NCI-H1694 (cell line): ENCODE measurements at places on chromosomes 3 and 15.

- no peak for DNase-seq
These were observed 3.6 kb upstream of the DNAJB8 start for GRCh38 chr3:128470134-128470899.

GRCh38 chr15:64151727-64152506 is at the start of gene SNX22:
Gene SNX22 (plus strand): TSS chr15:64151731. CDS start chr15:64151776, 45 bp downstream.
- DNase-seq, result no peak

DNA sequence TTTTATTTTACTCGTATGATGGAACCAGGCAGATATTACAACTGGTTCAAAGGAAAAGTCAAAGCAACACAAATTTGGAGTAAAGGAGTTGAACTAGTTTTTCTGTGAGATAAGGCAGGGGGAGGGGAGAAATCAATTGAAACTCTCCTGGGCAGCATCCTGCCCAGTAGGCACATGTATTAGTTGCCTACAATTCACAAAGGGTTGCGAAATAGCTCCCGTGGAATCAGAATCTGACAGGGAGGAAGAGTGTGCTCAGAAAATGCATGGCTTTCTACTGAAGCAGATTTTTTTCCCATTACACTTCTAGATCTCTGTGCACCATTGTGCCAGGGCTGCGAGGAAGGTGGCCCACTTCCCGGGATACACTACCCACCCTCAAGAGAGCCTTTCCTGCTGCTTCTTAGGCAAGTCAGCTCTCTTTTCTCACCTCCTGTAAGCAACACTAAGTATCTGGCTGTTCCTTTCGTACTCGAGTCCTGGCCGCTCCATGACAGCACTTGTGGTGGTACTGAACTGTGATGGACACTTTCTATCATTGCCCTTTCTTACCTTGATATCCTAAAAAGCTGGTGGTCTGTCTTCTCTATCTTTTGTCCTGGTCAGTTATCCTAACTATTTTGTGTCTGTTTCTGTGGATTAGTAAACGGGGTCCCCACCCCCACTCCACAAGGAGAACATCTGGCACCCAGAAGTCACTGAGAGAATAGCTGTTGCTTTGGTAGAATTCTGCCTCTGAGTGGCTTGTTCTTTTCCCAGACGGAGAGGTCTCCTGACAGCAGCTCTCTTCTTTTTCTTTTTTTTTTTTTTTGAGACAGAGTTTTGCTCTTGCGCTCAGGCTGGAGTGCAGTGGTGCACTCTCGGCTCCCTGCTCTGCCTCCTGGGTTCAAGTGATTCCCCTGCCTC is 74.8 kb downstream of the RPL39L start:
- no peak for DNase-seq

DNA sequence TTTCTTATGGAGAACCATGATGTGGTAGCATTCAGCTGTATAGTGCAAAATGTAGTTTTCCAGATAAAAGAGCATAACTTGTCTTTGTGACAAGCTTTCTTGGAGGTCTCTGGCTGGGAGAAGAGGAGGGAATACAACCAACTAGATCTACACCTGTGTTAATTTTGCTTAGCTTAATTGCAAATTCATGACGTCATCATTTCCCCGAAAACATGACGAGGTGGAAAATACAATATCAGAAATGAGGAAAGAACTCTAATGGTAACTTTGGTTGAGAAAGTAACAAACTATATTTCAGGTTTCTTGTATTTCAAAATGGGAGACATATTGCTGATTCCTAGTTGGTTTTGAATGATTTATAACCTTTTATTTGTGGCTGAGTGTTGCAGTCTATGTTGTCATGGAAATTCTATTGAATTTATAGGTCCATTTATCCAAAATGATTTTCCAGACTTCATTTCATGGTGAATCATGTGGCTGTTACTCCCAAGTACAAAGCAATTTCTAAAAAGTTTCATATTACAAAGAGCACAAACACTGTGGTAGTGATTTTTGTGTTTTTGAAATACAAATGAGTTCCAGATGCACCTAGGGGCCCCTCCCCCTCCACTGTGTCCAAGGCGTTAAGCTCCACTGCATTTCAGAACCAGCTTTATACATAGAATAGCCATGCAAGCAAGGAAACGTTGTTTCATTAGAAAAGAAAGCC is 307.2 kb downstream of the FEZF2 start:
- no peak for DNase-seq

- no peak for DNase-seq
These were observed at the start of gene SLC28A1 for GRCh38 chr15:84883916-84884781. Gene SLC28A1 (plus strand): TSS chr15:84884662. CDS start chr15:84887761, 3,099 bp downstream.
